ENCODE measurements at places on chromosomes 3 and 15.

- DNase-seq, result no peak
These were observed 32.3 kb downstream of the CBLB start for GRCh38 chr3:105836533-105836932.

- no peak for DNase-seq
These were observed 33.7 kb downstream of the CGGBP1 start for GRCh38 chr3:88025001-88025552.

- no peak for DNase-seq
These were observed 452.8 kb downstream of the NAALADL2 start for GRCh38 chr3:175311946-175312345.

DNA sequence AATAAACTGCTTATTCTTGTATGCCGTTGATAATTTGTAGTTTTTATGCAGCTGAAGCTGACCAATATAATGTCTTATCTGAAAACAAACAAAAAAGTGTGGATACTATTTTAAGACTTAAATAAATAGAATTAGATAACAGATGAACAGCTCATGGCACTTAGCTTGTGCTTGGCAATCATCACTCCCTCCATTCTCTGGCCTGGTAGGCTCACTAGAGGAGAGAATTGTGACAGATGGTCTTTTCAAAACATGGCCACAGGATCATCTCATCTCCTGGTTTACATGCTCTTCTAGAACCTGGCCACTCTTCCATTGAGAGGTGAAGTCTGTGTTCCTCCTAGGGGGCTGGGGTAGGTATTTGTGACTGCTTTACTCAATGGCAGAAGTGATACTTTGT is 58.4 kb upstream of the RBP1 start:
- DNase-seq, result no peak

DNA sequence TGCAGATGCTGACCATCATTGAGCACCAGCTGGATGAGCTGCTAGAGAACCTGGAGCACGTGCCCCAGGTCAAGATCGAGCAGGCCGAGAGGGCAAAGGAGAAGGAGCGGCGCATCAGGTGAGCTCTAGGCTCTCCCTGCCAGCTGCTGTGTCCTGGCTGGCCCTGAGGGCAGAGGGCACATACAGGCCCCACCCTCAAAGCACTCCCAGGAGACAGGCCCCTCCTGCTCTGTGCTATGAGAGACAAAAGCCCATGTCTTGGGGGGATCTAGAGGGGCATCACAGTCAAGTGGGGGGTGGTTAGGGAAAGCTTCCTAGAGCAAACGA is 39.5 kb downstream of the CFAP100 start:
- no peak for DNase-seq

DNA sequence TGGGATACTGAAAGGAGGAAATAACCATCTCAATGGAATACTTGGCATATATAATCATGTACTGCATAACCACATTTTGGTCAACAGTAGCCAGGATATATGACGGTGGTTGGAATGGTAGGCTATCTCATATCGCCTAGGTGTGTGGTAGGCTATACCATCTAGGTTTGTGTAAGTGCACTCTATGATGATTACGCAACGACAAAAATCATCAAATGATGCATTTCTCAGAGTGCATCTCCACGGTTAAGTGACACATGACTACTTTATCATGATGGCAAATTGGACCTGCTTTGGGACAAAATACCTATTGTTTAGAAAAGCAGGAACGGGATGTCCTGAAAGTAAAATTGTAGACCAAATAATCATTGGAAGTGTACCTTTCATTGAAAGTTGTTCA is 2.8 kb downstream of the MYZAP start:
- no peak for DNase-seq

- no peak for DNase-seq
These were observed 49.9 kb upstream of the LMCD1 start for GRCh38 chr3:8451696-8452095.

GRCh38 chr3:184574515-184575417 is 13.2 kb downstream of the EPHB3 start:
- no peak for DNase-seq

DNA sequence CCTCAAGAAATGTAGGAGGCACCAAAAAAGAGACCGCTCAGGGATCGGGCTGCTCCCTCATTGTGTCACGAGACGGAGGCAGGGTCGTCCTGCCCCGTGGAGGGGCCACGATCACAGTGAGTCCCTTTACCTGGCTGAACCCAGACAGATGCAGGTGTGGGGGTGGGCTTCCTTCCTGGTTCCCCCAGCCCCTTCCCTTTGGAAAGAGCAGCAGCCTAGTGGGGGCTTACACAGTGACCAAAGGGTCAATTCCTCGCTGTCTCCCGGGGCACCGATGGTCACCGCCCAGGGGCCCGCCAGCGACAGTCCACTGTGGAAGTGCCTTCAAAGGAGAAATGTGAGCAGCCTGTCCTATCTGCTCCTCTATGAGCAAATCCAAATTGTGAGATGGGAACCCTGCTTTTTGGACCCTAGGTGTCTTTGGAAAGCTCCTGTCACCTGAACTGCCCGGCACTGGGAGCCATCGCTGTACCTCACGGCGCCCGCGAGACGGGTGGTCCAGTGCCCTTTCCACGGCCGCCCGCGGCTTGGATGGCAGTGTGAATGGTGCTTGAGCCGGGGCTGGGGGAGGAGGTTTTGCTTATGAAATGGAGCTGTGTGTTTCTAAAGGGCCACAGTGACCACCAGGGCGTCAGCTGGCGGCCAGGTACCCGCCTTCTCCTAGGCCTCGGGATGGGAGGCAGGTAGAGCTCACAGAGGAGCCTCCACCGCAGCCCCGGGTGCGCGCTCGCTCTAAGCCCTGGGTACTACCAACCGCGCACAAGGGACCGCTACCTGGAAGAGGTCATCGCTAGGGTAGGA is 155.7 kb downstream of the KLF13 start:
- DNase-seq, result no peak

GRCh38 chr15:39752991-39753390 is 29.6 kb downstream of the FSIP1 start:
- no peak for DNase-seq

DNA sequence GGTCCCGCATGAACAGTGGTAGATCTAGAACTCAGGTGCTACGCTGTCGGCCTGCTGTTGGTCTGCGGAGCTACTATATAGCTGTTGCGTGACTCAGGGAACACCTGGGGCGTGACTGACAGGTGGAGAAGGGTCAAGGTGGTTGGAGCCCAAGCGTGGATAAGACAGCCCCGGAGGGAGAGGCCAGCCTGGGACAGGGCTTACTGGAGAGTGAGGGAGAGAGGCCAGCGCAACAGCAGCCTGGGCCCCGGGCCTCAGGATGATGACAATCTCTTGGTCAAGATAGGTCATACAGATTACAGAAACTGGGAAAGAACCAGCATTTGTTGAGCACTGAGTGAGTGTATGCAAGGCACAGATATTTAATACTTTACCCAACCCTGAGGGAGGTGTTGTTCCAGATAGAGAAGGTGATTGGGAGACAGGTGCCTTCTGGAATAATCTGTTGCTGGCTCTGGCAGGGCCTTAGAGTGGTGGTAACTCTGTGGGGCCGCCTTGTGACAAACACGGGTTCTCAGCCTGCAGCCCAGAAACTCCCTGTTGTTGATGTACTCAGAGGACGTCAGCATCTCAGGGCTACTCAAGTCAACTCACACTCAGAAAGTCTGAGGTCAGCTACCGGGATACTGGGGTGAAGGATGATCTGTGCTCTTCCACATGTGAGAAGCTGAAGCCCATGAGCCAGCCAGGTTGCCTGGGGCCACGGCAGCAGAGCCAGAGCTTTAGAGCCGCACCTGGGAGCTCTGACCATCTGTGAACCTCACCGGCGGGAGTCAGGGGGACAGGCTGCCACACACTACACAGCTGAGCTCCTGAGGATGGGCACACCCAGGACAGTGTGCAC is 265.4 kb upstream of the HES1 start:
- DNase-seq, result no peak

GRCh38 chr3:542021-542420 is 345.5 kb downstream of the CHL1 start:
- no peak for DNase-seq

- DNase-seq, result no peak
These were observed 19.8 kb downstream of the MORC1 start for GRCh38 chr3:109098079-109098644.

- no peak for DNase-seq
These were observed 127.6 kb upstream of the LPP start for GRCh38 chr3:188026191-188026968.

GRCh38 chr3:195467641-195468390 is 25.0 kb upstream of the ACAP2 start:
- no peak for DNase-seq
